Activated naive CD4-positive, alpha-beta T cell treated with anti-CD3 and anti-CD28 coated beads, Interleukin-2, amount 50 U/mL, for 72 hours (primary cell): ENCODE measurements at places on chromosomes 12 and 14. TPM values are rescaled to one million over a fixed set of nuclear protein-coding genes. Genes with fewer than 3 reads are reported as not detected.

The IL26 gene
- 8.3 TPM for total RNA-seq

The B4GALNT1 gene
- 2.6 TPM for total RNA-seq

The PLA2G1B gene
- total RNA-seq = not detected

The KRT82 gene
- not detected for total RNA-seq

The TAS2R31 gene
- 4.4 TPM for total RNA-seq

The GYS2 gene
- total RNA-seq = not detected

The RIMBP2 gene
- total RNA-seq = not detected

The KRT83 gene
- total RNA-seq = not detected

The PALS1 gene
- total RNA-seq = 8.7 TPM

The PLEKHH1 gene
- 1.1 TPM for total RNA-seq

The ADAMTS20 gene
- not detected for total RNA-seq

The CISTR gene
- total RNA-seq = not detected

The GPX2 gene
- total RNA-seq = not detected

The INHBE gene
- 0.23 TPM for total RNA-seq

The MANSC4 gene
- not detected for total RNA-seq

The TDRD9 gene
- total RNA-seq = 0.68 TPM

The CACNA2D4 gene
- total RNA-seq = 3.8 TPM

The STAB2 gene
- total RNA-seq = not detected

The INHBC gene
- not detected for total RNA-seq

The MYO1H gene
- not detected for total RNA-seq

The PRMT5 gene
- total RNA-seq = 47.1 TPM

The POLE2 gene
- total RNA-seq = 47.6 TPM

The RAB2B gene
- total RNA-seq = 48.8 TPM

The PDE3A gene
- total RNA-seq = not detected

The SCNN1A gene
- 2.8 TPM for total RNA-seq
